ENCODE measurements at places on chromosomes 16 and 17.

- no peak for DNase-seq
Measured at GRCh38 chr17:77869041-77869599, 89.4 kb upstream of the TNRC6C start.

DNA sequence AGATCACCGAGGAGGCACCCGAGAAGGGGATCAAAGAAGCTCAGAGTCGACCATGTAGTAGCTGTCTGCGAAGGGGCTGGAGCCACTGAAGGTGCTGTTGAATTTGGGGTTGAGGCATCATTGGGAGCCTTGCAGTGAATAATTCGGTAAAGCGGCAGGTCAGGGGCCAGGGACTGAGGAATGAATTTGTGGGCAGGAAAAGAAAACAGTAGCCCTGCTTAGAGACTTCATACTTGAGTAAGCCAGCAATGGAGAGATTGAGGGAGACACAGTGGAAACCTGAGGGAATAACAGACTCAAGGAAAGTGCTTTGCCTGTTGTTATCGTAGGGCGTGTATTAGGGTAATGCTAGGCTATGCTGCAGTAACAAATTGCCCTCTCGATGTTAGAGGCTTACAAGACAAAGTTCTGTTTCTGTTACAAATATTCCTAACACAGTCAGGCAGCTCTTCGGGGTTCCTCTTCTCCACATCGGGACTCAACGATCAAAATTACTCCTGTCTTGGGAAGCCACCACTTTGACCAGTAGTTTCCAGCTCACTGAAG, 13.4 kb upstream of the HERPUD1 start:
- no peak for DNase-seq

DNA sequence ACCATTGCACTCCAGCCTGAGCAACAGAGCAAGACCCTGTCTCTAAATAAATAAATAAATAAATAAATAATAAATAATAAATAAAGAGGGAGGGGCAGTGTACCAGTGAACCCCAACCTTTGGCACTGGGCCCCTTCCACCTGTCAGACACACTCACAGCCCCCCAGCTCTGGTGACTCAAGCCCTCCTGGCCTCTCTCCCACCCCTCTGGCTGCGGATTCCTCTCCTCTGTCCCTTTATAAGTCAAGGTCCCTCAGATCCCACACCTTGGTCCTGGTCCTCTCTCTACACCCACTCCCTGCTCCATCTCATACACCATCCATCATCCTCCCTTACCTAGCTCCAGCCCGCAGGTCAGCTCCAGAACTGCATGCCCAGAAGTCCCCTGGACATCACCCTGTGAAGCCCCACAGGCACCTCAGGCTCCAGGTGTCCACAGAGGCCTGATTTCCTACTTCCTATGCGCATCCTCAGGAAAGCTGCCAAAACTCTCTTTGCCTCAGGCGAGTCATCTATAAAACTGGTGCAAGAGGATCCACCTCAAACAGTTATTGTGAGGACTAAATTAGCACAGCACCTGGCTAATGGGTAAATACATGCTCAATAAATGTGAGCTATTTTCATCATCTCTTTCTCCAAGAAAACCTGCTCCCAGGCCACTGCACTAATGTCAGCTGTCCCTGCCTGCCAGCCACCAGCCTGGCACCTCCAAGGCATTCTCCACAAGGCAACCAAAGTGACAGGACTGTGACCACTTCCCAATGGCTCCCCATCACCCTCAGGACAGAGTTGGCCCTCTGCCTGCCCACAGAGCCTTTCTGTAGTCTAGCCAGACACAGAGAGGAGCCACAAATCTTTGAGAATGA, 46.8 kb downstream of the BEAN1 start:
- no peak for DNase-seq

DNA sequence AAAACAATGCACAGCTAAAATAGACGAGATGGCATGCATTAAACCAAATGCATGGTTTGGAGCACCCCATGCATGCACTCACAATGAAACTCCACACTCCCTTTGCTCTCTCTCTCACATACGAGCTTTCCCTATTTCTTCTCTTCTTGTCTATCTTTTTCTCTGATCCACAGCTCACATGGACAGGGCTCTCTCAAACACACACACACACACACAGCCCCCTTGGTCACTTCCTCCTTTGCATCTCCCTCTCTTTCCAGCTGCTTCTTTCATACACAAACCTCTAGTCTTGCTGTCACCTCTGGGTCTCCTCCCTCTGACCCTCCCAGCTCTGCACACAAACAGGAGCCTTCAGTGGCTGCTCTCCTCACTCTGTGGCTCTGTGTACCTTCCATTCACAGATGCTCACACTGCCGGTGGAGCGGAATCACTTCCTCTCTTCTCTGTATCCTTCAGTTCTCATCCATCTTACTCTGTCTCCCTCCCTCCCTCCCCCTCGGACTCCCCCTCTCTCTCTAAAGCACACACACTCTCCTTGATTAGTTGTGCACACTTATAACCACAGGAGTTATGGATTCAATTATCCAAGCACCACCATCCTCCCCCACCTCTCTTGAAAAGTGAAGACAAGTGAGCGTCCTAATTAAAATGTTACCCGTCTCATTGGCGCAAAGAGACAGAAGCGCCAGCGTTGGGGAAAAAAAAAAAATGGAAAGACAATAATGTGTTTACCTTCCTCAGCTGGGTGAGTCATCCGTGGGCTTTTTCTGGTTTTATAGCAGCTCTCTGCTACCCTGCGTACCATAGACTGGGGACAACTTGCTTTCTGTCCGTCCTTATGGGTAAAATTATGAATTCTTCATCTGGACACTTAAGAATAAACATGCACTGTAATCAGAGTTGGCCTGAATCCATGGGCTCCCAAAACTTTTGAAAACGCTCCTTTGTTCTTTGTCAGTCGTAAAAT, 90.8 kb downstream of the SHISA6 start:
- DNase-seq: no peak

DNA sequence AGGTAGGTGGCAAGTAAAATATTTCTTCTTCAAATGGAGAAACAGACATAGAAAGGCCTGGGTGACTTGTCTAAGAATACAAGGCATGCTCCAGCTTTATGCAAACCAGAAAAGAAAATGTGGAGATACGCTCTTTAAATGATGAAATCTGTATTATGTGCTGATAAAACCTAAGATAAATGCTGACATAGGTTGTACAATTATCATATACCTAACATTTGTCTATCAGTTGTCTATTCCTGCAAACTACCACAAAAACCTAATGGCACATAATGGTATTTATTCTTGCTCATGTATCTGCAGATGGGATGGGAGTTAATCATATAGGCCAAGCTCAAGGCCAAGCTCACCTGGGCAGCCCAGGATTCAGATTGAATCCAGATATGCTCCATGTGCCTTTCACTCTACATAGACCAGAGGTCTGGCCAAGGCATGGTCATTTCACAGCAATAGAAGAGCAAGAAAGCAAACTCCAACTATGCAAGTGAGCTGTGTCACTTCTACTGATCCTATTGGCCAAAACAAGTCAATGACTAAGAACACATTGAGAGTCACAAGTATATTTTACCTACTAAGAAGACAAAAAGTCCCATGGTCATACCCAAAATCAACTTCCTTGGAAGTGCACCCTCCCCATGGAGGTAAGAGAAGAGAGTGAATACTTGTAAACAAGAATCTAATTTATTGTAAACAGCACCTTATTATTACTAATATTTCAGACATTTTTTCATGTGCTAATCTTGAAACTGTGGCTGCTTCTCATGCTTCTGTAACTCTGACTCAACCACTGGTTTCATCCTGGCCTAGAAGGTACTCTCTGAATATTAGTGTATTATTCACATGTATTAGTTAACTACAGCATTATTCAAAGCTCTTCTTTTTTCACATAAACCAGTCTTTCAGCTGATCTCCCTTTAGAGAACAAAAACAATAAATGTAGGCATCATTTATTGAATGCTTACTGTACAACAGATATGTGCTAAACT, 270.7 kb upstream of the SOX9 start:
- DNase-seq: no peak

GRCh38 chr17:17205368-17206123, 587 bp downstream of the PLD6 start:
- peak; percentile 41 for DNase-seq

DNA sequence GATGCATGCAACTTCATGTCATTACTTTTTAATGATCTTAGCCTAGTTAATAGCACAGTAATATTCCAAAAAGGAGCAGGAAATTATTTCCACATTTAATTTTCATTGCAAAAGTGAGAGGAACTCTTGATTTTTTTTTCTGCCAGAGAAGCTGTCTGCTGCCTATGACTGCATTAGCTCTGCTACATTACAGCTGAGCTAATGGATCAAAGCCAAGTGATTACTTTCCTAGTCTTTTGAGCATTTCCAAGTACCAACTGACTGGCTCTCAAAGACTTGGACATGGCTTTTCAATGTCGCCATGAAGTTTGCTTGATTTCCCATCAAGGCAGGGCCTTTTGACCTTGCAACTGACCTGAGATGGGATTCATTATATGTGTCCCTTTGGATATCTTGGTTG, 356.6 kb upstream of the XYLT1 start:
- DNase-seq: no peak

DNA sequence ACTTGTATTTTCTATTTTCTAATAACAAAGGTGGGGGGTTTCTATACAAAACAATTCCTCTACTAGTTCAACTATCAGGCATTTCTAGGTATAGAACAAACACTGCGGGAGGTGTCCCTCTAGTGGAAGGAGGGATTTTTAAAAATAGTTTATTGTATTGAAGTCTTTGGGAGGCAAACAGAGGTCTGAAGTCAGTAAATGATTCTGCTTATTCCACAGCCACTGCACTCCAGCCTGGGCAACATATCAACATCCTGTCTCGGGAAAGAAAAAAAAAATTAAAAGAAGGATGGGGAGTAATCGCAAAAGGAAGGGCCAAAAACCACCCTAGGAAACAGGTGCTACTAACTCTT, 648 bp upstream of the ERCC4 start:
- DNase-seq: no peak

DNA sequence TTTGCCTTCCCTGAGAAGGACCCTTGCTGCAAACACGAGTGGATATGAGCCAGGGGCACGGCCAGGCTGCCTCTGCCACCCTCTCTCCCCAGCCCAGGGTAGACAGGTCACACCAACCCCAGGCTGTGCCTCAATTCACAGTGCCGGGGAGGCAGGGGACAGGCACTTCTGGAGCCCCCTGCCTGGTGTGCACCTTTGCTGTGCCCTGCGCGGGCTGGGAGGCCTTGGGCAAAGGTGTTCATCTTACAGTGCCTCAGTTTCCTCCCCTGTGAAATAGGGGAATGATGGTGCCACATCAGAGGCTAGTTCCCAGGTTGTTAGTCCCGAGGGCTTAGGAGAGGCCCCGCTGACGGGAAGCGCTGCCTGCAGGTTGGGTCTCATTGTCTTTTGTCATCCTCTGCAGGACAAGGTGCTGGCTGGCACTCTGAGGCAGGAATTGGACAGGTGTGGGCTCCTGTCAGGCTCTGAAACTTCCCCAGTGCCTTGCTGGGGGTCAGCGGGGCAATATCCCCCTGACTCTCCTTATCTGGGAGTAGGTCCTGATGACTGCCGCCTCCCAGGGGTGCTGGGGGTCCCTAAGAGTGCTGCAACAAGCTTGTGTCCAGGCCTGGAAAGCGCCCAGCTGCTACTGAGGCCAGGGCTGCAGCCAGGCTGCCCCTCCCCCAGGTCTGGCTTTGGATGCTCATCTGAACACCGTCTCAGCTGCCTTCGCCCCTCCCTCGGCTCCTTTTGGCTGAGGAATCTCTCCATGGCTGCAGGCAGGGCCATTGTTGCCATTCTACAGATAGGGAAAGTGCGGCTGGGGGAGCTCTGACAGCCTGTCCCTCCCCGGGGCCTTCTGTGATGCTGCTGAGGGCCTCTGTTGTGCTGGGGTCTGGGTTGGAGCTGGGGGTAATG, 3.1 kb downstream of the PRSS21 start:
- no peak for DNase-seq

DNA sequence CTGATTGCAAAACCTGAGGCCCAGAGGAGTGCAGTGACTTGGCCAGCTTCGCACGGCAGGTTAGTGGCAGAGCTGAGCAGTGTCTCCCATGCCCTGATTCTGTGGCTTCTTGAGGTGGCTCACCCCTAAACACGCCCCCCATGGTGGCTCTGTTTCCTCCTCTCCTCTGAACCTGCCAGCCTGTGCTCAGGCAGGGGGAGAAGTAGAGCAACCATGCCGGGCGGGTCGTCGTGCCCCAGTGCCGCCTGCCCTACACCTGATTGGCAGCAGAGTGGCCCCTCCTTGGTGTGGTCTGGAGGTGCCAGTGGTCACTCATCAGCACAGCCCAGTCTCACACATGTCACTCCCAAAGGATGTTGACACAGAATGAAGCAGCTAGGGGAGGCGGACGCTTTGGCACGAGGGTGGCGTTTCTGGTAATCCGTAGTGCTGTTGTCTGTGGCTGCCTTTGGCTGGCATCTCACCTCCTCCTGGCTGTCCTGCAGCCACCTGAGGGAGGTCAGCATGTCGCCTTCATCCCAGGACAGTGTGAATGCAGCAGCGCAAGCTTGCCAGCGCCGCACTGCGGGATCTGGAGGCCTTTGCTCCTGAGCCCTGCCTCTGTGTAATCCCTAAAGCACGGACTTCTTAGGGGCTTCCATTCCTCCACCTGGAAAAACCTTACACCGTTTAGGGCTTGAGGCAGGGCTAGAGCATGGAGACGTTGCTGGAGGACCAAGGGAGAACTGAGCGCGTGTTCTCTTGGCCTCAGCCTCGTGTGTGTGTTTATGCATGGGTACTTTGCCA, 294.7 kb downstream of the SEC14L1 start:
- DNase-seq: no peak

DNA sequence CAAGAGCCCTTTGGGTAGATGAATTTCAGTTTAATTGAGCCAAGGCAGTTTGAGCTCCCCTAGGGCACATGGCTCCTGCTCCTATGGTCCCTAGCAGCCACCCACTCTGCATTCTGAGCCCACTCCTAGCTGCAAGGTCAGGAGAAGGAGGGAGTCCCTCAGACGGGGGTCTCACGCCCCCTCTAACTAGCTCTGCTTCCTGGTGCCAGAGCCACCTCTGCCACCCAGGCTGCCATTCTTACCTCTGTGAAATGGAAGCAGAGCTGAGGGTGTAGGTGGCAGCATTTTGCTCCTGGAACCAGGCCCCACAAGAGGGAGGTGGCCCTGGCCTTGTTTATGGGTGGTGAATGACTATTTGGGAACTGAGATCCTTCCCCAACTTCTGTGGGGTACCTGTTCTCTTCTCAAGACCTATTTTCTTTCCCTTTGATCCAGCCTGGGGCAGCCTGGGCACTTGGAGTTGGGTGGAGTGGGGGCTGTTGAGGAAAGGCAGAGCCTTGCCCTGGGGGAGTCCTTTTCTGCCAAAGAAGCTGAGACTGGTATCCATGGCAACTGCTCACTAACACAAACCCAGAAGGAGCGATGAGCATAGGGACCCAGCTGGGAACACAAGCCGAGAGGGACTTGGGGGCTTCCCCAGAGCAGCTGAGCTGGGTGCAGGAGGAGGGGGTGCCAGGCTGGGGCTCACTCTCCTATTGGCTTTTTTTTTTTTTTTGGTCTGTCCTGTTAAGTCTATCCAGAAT, 4.8 kb downstream of the SPNS2 start:
- no peak for DNase-seq

DNA sequence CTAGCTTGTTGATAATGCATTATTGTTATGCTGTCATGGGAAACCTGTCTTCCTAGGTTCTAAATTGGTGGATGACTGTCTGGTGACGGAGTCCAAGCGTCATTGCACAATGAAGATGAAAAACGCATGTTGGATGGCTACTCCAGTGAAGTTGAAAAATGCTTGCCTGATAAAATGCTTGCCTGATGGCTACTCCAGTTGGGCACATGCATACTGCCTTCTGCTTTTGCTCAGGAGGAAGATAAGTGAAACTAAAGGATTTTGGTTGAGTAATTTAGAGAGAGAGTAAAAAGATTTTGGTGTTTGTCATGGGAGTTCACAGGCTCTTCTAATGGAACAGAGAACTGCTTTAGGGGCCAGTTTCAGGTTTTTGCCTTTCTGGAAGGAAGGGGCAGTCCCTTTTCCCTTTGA, 118.6 kb downstream of the PRKCA start:
- no peak for DNase-seq

GRCh38 chr17:2734939-2735338, 14.5 kb downstream of the CCDC92B start:
- no peak for DNase-seq
